ENCODE measurements at places on chromosomes 13 and 19.

GRCh38 chr19:11657307-11657706 is 60.0 kb downstream of the ZNF627 start:
- DNase-seq: no peak

DNA sequence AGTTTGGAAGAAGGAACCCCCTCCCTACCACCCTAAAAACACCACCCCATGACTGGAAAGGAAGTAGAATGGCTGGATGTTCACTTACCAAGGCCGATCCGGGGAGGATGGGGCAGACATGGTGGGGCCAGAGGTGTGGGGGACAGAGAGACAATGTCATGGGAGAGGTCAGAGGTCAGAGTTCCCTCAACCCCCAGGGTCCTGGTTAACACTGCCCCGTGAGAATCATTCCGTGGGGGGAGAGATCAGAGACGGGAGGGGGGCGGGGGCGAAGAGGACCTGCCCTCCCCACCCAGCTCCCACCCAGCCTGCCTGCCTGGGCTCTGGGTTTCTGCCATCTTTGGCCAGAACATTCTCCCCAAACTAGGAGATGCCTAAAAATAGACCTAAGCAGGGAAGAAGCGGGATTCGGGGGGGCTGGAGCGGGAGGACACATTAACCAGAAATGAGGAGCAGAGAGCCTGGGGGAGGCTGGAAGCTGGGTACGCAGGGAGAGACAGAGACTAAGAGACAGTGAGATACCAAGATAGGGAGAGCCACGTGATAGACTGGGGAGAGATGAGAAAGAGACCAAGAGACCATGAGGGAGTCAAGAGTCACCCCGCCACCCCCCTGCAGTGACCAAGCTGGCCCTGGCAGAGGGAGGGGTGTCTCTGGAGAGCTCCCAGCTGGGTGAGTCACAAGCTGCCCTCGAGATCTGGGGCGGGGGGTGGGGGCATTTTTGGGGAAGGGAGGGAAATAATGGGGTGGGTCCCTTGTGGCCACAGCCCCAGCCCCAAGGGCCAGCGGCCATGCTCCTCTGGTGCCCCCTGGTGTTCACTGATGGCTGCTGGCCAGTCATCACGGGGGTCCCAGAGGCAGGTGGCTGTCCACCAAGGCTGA is 6.1 kb upstream of the KANK2 start:
- DNase-seq: no peak

DNA sequence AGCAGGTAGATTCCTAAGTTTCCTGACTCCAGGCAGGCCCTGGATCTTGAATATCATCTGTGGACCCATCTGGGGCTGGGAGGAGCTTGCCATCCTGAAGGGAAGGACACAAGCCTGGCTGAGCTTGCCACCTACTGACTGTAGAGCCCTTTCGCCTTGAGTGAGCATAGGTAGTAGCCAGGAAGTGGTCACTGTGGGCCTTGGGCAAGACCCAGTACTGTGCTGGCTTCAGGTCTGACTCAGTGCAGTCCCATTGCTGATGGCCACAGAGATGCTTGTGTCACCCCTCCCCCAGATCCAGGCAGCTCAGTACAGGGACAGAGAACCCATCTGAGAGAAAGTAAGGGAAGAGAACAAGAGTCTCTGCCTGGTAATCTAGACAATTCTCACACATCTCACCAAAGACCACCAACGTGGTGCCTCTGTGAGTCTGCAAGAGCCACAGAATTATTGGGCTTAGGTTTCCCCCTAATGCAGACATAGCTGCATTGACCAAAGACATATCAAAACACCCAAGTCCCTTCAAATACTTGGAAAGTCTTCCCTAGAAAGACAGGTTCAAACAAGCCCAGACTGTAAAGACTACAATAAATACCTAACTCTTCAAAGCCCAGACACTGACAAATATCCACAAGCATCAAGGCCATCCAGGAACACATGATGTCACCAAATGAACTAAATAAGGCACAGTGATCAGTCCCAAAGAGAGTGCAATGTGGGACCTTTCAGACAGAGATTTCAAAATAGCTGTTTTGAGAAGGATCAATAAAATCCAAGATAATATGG is 108.2 kb upstream of the WASF3 start:
- DNase-seq: no peak

DNA sequence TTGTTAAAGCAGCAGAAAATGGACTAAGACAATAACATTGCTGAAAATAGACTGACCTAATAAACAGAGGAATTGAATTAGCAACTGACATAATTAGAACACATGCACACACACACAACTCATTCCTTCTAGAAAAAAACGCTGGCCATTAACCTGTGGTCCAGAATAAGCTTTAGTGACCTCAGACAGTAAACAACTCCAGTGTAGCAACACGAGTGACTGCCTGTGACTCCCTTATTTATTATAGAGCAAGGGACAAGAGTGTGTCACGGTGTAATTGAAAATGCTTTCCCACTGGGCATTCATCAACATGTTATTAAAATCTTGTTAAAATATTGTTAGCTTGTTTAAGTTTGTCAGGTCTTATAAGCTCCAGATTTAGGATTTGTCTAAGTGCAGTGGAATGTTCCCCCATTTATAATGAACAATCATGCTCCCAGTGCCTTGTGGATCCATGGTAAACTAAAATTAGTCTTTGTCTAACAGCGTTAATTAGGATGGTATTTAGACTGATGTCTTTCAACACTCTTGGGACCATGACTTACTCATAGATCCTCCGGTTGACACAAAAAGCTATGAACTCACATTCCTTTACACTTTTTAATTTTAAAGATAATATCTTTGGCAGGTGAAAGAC is 111.7 kb upstream of the IRS2 start:
- DNase-seq: no peak

- DNase-seq: no peak
Measured at GRCh38 chr19:45464274-45464673, 3.5 kb upstream of the FOSB start.

GRCh38 chr19:45469945-45470761 is 2.4 kb downstream of the FOSB start:
- DNase-seq: peak; percentile 43

- no peak for DNase-seq
Measured at GRCh38 chr13:76697288-76697687, 188.9 kb downstream of the KCTD12 start.

GRCh38 chr13:23740002-23740401 is 149.2 kb downstream of the MIPEP start:
- no peak for DNase-seq

DNA sequence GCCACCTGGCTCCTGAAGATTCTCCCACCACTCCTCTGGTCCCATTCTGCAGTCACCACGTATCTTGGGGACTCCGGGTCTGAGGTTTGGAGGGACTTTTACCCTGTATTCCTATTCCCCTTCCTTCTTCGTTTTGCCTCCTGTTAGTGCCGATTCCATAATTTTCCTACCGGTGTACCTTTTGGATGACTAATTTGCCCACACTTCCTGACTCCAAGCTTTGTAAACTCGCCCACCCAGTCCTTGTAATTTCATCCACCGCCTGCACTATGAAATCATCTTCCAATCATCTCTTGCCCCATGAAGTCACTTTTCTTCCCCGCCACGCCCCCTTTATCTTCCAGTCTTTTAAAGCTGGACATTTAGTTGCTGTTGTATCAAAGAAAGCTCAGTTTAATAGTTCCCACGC is 572 bp downstream of the UCHL3 start:
- DNase-seq: peak; percentile 36

DNA sequence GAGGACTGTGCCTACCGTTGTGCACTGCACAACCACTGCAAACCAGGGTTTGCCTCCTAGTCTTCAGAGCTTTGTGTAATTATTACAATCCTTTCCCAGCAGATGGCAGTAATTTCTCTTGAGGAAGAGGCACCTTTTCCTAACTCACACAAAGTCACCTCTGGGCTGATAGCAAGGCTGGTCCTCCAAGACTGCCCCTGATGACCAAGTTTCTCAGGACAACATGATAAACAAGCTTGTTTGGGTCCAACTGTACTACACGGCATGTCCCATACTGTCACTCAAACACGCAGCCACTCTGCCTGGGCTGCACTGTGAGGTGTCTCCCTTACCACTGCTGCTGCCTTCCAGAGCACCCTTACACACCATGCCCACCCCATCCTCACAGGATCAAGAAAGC is 39.3 kb downstream of the RFXAP start:
- no peak for DNase-seq

DNA sequence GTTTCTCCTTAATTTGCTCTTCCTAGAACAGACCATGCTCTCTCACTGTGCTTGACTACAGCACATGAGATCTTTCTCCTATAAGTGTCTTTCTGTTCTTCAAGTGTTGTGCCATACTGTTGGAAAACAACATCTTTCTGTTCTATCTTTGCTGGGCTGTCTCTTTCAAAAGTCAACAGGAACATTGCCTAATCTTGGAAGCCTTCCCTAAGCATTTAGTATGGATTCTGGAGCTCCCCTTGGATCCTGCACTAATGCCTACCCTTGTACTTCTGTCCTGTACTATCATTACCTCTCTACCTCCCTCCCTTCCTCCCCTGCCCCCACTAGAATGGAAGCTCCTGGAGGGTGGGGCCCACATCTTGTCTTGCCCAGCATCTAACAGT is 26.8 kb downstream of the STARD13 start:
- DNase-seq: no peak

DNA sequence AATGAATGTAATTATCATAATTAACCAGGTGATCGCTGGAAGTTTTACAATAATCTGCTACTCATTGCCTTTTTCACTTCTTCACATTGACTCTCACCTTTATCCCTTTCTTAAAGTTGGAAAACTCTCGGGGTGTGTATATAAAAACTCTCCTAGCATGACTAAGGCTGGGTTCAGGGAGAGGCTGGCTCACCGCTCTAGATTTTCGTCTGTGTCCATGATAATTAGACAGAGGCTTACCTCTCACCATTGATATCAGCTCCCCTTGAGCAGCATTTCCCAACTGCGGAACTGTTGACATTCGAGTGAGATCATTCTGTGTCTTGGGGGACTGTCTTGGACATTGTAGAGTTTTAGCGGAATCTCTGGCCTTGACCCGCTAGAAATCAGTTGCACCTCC is 39.4 kb downstream of the NFIX start:
- no peak for DNase-seq

DNA sequence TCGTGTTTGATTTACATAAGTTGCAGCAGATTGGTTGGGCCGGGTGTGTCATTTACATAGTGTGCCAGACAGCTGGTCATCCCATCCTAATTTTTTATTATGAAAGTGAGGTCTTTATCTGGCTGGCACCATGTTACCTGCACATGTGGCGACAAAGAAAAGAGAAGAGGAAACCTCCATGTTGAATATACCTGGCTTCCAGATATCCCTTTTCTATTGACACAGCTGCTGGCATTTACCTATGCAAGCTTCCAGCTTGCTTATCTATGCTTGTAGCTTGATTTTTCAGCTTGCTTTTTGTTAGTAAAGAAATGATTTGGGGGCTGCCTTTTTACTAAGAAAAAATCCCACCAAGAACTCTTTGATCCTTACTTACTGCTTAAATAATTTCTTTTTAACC is 681.3 kb upstream of the SLITRK1 start:
- DNase-seq: no peak

DNA sequence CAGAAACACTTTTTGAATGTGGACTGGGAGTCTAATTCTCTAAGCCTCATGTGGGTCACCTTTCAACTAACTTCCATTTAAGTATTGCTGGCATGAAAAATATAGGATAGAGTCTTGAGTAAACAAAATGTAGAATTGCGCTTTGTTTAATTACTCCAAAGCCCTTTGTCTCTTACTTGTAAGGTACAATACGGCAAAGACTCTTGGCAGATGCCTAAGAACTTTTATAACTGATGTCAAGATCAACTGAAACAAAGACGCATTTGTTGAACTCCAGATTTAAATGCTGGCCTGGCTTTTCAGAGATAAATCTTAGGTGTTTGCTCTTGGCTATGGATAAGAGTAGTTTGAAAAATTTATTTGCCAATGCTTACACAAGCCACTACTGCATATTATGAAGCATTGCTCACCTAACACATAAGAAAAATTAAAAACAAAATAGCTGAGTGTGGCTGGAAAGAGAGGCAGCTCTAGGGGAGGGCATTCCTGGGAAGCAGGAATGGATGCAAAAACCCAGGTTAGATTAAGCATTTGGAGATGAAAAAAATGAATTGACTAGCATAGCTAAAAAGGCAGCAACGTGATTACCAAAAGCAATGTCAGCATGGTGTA is 107.3 kb upstream of the STARD13 start:
- DNase-seq: no peak

GRCh38 chr13:81017513-81018152 is 676.7 kb upstream of the SPRY2 start:
- DNase-seq: no peak

DNA sequence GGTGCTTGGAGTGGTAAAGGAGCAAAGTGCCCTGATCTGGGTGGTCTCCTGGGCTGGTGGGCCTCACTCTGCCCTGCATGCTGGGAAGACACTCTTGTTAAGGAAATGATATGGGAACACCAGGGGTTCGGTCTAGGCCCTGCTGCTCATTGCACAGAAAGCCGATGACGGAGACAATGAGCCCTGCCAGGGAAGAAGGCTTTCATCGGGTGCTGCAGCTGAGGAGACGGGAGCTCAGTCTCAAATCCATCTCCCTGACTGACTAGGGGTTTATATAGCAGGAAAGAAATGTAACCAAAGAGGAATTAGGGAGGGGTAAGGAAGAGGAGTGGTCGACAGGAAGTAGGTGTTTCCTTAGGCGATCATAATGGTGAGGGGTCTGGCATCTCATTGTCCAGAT is 253.4 kb downstream of the TEX29 start:
- DNase-seq: no peak

DNA sequence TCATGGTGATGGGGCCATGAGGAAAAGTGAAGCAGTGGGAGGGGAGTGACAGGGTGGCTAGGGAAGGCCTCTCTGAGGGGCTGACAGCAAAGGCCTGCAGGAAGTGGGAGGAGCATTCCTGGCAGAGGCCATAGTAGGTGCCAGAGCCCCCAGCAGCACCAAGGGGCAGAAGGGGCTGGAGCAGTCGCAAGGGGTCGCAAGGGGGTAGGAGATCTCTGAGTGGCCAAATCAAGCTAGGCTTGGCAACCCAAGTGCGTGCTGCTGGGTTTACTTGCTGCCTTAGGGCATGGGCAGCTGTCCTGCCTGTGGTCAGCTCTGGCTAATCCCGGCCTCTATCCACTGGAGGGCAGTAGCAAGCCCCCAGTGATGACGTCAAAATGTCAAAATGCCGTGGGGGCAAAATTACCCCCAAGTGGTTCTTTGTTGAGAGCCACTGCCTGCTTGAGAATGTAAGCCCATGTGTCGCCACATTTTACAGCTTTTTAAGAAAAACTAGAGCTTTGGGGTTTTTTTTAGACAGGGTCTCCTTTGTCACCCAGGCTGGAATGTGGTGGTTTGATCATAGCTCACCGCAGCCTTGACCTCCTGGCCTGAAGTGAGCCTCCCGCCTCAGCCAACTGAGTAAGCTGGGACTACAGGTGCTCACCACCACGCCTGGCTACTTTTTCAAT is 11.8 kb downstream of the CCDC97 start:
- DNase-seq: no peak

- DNase-seq: no peak
Measured at GRCh38 chr13:90592943-90593342, 754.5 kb upstream of the MIR17HG start.

Measured in T-helper 2 cell treated with Interferon-gamma antibody and Interleukin-4, amounts not matched to agents 5 μg/mL and 100 μg/mL, for 36 hours (primary cell).